ENCODE measurements at places on chromosomes 13 and 19. TPM values are rescaled to one million over a fixed set of nuclear protein-coding genes. Genes with fewer than 3 reads are reported as not detected.
A peak's percentile ranks its signal among the peaks of the same experiment; 100 is the strongest.

CGB3 gene
- polyA plus RNA-seq, result not detected

F10 gene
- polyA plus RNA-seq, result 19.5 TPM

KLK7 gene
- polyA plus RNA-seq, result 4.6 TPM

CEBPA gene
- 4.3 TPM for polyA plus RNA-seq

PDCD5 gene
- 130 TPM for polyA plus RNA-seq

REEP6 gene
- 15.7 TPM for polyA plus RNA-seq

CYP2A7 gene
- 0.40 TPM for polyA plus RNA-seq

EXOC3L2 gene
- 5.1 TPM for polyA plus RNA-seq

ZNF175 gene
- polyA plus RNA-seq, result 22.3 TPM

RABAC1 gene
- polyA plus RNA-seq, result 45.4 TPM

GRCh38 chr19:7197760-7198696 lies 96.2 kb downstream of the INSR start:
- DNase-seq, result peak; percentile 93

DNA sequence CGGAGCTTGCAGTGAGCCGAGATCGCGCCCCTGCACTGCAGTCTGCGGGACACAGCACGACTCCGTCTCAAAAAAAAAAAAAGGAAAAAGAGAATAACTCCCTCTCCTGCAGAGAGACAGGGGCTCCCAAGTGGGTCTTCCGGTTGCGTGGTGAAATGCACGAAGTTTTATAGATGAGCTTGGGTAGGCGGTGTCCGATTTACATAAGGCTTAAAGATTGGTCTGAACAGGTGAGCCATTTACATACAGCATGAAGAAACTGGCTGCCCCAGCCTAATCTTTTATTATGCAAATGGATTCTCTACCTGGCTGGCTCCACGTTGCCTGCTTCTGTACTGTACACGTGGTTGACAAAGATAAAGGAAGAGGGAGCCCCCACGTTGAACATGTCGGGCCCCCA lies 19.5 kb downstream of the ADGRE2 start:
- peak; percentile 5 for DNase-seq

DNA sequence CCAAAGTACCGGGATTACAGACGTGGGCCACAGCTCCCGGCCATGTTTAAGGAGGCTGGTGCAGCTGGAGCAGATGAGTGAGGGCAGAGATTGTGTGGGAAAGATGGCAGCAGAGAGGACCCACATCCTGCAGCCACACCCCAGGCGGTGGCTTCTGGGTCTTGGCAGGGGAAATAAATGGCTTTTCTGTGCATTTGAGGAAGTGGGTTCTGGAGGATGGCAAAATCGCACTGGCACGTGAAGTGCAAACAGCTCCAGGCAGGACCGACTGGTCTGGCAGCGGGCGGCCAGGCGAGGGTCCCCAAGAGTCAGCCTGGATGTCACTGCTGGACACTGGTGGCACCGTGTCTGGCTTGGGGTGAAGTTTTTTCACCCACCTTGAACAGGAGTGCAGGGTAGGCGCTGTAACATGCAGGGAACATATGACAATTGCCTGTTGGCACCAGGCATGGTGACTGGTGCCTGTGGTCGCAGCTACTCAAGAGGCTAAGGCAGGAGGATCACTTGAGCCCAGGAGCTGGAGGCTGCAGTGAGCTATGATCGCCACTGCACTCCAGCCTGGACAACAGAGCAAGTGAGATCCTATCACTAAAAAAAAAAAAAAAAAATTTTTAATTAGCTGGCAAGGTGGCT lies 8.4 kb downstream of the B3GNT3 start:
- DNase-seq, result no peak

DNA sequence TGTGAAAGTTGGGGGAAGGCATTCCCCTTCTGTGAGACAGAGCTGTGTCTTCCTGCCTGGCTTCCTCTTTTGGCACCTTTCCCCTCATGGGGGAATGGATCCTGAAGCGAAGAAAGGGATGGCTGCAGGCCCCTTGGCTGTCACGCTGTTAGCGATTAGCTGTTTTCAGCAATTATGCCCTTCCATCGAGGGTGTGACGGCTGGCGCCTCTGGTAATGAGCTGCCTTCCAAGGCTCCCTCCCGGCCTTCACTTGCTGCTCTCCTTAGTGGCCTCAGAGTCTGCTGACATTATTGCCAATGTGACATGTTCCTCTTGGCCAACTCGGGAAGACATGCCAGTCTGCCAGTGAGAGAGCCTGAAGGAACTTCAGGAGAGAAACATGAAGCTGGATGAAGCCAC lies 162.1 kb downstream of the ZIC5 start:
- no peak for DNase-seq

DNA sequence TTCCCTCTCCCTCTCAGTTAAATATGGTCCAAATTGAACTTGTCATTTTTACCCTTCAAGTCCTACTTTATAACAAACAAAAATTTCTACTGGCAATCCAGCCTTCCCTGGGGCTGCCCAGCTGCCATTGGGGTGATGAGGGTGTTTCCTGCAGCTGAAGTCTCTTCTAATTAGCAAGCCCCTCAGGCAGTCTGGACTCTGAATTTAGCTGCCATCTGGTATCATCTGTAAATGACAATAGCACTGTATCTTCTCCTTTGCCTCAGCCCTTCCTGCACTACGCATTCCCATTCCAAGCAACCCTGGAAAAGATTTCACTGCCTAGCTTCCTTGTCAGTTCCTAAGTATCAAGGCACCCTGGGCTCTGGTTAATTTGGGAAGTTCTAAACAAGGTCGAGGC lies 331.1 kb upstream of the KLF12 start:
- no peak for DNase-seq

GRCh38 chr13:78722700-78723099 lies 63.7 kb upstream of the OBI1 start:
- no peak for DNase-seq

DNA sequence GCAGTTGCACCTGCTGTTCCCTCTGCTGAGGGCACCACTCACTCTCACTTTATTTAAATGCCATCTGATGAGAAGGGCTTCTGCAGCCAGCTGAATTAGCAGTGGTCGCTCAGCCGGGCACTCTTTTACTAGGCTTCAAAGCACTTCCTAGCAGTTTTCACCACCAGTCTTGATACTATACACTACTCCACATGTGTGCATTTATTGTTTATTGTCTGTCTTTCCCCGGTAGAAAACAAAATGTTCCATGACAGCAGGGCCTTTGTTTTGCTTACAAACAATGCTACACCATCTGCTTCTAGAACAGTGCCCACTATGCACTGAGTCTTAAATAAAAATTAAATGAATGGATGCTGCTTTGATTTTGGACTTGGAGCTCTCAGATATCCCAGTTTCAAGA lies 404.9 kb downstream of the FGF14 start:
- DNase-seq, result no peak

DNA sequence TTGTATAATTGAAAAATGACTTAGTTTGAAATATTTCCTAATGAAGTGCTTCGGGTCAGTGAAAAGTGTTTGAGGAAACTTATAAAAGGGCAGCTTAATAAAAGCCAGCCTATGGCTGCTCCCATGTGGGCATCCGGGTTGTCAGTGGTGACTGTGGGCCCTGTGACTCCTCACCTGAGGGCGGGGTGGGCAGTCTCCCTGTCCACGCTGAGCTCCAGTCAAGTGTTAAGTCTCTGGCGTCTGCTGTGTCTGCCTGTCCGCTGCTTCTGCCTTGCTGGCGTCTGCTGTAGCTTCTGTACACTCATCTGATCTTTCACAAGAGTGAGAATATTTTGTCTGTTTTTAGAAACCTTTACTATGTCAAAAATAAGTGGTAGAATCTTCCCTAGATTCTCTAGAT lies 7.1 kb downstream of the LAMP1 start:
- DNase-seq, result no peak

- DNase-seq, result no peak
These were observed 13.6 kb downstream of the TNFSF13B start for GRCh38 chr13:108283110-108283509.

DNA sequence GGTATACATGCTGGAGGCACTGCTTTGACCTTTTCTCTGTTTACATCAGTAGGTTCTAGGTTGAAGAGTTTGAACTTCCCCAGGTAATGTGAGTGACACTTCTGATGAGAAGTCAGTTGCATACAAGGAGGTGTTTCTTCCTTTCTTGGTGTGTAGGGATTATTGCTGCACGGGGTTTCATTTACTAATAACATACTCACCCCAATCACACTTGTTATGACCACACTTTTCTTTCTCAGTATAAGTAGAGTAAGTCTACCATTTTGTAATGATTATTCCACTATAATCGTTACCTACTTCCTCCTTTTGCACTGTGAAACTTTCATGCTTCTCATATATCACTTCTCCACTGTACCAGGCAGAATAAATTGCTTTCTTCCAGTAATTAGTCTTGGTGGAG lies 138.0 kb downstream of the TNFSF13B start:
- no peak for DNase-seq

GRCh38 chr13:36059321-36059720 lies 71.9 kb downstream of the DCLK1 start:
- DNase-seq, result no peak

DNA sequence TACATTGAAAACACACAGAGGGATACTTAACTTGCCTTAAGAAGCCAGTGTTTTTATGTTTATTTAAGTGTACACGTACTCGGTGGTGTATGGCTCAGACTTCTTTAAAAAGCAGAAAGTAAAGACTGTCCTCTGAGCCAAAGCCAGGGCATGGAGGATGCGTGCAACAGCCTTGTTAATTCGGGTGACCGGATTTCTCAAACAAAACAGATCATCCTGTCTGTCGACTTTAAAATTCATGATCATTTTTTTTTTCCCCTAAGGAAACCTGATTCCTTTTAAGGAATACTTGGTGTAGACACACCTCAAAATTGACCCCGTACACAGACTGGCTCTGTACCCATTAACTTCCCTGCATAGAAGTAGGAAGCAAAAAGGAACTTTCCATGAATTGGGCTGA lies 124.7 kb upstream of the RNF113B start:
- no peak for DNase-seq

- no peak for DNase-seq
These were observed 10.0 kb downstream of the PKN1 start for GRCh38 chr19:14442891-14443631.

DNA sequence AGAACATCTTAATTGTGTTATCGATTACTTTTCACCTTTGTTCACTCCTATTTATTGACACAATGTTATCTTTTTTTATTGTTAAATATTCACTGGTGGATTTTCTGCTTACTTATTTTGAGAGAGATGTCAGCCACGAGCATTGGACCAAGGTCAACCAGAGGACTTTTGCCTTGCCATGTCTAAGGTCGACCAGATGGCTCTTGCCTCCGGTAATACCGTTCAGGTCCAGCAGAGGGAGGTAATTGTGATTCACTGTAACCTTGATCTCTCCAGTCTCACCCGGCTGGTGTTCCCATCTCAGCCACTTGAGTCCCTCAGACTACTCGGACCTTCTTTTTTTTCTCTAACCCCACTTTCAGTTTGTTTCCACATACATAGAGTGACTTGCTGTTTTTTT lies 1438.1 kb downstream of the UQCRFS1 start:
- DNase-seq, result no peak

DNA sequence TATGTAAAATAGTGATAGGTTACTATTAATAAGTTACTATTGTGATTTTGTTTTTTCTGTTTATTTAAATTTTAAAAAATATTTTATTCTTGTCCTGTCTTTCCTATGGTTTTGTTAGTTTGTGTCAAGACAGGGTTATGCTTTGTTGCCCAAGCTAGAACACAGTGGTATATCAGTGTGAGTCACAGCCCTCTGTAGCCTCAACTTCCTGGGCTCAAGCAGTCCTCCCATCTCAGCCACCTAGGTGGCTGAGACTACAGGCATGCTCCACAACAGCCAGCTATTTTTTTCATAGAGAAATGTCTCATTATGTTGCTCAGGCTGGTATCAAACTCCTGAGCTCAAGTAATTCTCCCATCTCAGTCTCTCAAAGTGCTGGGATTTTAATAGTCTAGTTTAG lies 99.5 kb downstream of the ZNF675 start:
- no peak for DNase-seq

DNA sequence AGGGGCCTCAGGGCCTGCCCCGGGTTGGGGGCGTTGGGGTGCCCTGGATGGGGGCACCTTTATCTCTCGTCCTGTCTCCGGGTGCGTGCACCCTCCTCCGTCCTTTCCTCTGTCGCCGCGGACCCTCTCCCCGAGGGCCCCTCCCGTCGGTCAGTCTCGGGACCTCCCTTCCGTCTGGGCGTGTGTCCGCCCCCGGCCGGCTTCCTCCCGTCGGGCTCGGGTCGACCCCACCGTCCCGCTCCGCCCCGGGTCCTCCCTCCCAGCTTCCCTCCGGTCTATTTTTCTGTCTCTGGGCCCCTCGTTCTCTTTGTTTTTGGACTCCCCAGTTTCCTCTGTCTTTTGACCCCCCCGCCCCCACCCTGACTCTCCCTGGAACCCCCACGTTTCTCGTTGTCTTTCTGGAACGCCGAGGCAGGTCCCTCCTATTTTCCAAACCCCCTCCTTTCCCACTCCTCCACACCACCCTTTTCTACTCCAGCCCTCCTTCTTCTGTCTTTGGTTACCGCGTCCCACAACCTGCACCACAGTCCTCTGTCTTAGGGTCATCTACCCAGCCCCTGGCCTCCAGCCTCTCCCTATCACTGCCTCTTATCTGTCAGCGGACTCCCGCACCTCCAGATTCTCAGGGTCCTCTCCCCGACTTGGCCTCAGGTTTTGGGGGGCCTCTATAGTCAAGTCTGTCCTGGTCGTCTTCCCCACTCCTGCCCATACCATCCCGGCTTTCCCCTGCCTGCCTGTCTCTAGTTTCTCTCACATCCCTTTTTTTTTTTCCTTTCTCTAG lies 757 bp downstream of the EGLN2 start:
- DNase-seq, result no peak

DNA sequence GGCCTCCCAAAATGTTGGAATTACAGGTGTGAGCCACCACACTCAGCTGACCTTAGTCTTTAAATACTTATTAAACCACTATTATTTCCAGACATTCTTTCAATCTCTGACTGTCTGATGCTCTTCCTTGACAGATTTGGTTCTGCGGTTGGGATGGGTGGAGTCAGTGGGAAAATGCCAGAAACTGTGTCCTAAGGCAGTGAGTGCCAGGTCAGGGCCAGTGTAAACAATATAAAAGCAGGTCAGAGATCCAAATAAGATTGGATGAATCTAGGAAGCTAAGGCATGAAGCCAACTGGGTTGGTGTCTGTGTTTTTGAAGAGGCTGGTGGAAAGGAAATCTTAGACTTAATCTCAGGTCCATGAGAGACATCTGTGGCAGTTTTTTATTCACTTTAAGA lies 74.7 kb downstream of the KLF5 start:
- DNase-seq, result no peak

- no peak for DNase-seq
These were observed 8.4 kb downstream of the ATP13A1 start for GRCh38 chr19:19655051-19655594.

- no peak for DNase-seq
These were observed 34.7 kb downstream of the TSSK6 start for GRCh38 chr19:19480688-19481087.

GRCh38 chr19:1082165-1082927 lies 12.8 kb downstream of the POLR2E start:
- peak; percentile 66 for DNase-seq

- no peak for DNase-seq
These were observed 40.7 kb upstream of the DOCK9 start for GRCh38 chr13:99018418-99019180.

DNA sequence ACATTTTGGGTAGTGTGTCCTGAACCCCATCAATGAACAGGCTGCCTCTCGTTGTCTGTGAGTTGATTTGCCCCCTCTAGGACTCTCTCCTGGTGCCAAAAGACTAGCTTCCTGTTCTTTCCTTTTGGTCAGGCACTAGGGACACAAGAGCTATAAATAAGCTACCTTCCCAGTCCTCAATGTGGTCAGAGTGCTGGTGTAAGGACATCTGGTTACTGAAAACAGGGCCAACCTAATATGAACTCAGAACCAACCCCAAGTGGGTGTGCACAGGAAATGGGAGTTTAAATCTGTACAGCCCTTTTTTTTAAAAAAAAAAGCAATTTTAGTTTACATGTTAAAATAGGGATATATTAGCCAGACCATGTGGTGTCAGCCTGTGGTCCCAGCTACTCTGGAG lies 129.2 kb downstream of the ZIC5 start:
- no peak for DNase-seq
